Left ventricle myocardium superior (tissue), 1 donor: ENCODE measurements at places on chromosomes 7 and 10. TPM values are rescaled to one million over a fixed set of nuclear protein-coding genes. Genes with fewer than 3 reads are reported as not detected.

CNNM1 gene
- total RNA-seq, result 0.10 TPM

GNAT3 gene
- total RNA-seq, result not detected

DNAJB9 gene
- total RNA-seq, result 40.8 TPM

BHLHA15 gene
- total RNA-seq, result not detected

ITGB8 gene
- 4.8 TPM for total RNA-seq

NPY gene
- total RNA-seq, result not detected

SPDYE2B gene
- not detected for total RNA-seq

SLC29A4 gene
- total RNA-seq, result 2.3 TPM

C10orf67 gene
- total RNA-seq, result 0.62 TPM

GPR26 gene
- not detected for total RNA-seq

HYAL4 gene
- total RNA-seq, result not detected

LANCL2 gene
- 8.4 TPM for total RNA-seq

IGF2BP3 gene
- total RNA-seq, result not detected

LEP gene
- 0.42 TPM for total RNA-seq

ZC3HAV1L gene
- total RNA-seq, result 3.1 TPM

AKR1E2 gene
- 4.5 TPM for total RNA-seq

GLI3 gene
- total RNA-seq, result 4.4 TPM

GPR15LG gene
- total RNA-seq, result not detected

CHST3 gene
- total RNA-seq, result 18.5 TPM

TRIM74 gene
- 0.35 TPM for total RNA-seq
